Suppressor macrophage treated with lipopolysaccharide for 4 hours (primary cell): ENCODE measurements at places on chromosomes 7 and 10.

DNA sequence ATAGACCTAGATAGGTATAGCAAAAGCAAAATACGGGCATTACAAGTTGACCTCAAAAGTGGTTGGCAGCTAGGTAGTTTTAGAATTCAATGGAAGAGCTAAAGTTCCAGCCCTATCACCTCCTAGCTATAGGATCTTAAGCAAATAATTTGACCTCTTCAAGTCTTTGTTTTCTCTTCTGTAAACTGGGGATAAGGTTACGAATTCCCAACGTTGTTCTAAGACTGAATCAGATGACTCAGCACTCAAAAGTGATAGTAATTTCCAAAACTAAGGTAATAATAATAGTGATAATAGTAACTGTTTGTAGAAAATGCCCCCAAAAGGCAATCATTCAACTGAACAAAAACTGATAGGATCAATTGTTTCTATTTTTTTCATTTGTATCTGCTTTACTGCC is 445.2 kb downstream of the KCNMA1 start:
- DNase-seq = no peak

DNA sequence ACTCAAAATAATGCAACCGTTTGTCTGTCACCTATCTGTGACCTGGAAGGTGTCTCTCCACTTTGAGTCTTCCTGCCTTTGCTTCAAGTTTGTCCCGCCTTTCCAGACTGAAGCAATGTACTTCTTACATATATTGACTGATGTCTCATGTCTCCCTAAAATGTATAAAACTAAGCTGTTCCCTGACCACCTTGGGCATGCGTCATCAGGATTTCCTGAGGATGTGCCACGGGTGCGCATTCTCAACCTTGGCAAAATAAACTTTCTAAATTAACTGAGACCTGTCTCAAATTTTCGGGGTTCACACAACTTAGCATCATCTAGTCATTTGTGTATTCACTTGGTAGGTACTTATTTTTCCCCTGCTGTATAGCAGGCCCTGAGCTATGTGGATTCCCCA is 65.3 kb upstream of the JCAD start:
- no peak for DNase-seq

DNA sequence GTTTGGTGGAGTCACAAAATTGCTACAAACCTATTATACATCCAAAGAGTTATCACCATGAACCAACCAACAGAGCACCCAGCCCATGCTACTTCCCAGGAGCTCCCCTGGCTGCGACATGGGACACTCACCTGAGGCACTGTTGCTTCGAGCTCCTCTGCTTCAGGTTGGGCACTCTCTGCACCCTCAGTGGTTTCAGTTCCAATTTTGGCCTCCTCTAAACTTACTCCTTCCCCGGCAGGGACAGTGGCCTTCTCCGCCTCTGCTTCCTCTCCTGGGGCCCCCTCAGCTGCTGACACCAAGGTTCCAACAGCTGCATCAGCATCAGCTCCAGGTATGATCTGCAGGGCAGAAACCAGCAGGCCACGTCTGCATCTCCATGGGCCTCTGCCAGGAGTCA is 120.4 kb upstream of the TARP start:
- no peak for DNase-seq

GRCh38 chr7:94314413-94315410 is 80.0 kb upstream of the COL1A2 start:
- no peak for DNase-seq

DNA sequence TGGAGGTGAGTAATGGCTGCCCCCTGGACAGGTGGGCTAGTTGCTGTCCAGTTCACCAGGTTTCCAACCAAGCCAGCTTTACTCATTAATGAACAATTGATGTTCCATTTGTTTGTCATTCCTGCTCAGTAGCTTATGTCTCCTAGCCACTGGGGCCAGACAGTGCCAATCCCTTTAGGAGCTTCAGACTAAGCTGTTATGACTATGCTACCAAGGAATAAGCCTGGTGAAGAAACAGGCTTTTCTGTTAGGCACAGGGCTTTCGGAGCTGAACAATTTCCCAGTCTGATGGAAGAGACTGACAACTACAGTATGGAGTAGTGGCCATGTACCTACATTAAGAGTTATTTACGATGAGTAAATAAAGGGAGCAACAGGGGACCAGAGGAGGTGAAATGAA is 2.1 kb upstream of the FMC1 start:
- no peak for DNase-seq

DNA sequence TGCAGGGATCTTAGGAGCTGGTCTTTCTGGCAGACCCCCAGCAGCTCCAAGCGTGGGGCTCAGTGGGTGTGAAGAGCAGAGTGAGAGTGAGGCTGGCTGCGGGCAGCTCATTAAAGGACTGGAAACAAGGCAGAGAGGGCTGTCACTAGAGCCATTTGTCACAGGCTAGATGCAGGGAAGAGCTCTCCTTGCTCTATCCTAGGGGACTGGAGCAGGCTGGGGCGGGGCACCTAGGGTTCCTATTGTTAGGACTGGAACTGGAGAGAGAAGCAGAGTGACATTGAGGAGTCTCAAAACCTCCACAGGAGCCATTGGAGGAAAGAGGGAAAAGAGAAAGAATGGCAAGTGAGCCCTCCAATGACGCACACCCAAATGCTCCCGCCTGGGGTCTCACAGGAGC is 772 bp upstream of the DDC start:
- DNase-seq = no peak

- peak; percentile 20 for DNase-seq
Observed at GRCh38 chr7:21941611-21942141, 4.0 kb downstream of the CDCA7L start.
